ENCODE measurements at places on chromosomes 1 and 21. TPM values are rescaled to one million over a fixed set of nuclear protein-coding genes. Genes with fewer than 3 reads are reported as not detected.
A peak's percentile ranks its signal among the peaks of the same experiment; 100 is the strongest.

MYBPHL gene
- not detected for total RNA-seq

MAEL gene
- total RNA-seq, result not detected

EDARADD gene
- total RNA-seq, result 0.12 TPM

CHI3L2 gene
- total RNA-seq, result 1.2 TPM

ZNF697 gene
- total RNA-seq, result 3.2 TPM

GRCh38 chr1:154970631-154971340 lies at the start of gene SHC1:
Gene SHC1 (minus strand): TSS chr1:154970747. CDS start chr1:154970526, 221 bp downstream.
- DNase-seq, result peak; percentile 98

DNA sequence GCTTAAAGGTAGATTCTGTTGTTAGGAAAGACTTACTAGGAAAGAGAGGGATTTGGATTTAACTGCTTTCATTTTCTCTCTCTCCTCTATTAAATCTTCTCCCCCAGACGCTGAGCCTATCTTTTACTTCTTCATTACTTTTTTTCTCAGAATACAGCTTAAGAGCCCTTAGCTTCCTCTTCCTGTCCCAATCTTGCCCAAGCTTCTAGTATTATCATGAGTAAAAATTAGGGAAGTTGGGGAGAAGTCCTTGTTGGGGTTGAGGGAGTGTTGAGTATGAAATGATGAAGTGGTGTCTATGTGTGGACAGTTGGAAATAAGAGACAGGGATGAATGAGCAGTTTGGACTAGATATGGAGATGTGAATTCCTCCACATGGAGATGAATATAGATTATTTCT lies 35.0 kb downstream of the ACP6 start:
- no peak for DNase-seq

DNA sequence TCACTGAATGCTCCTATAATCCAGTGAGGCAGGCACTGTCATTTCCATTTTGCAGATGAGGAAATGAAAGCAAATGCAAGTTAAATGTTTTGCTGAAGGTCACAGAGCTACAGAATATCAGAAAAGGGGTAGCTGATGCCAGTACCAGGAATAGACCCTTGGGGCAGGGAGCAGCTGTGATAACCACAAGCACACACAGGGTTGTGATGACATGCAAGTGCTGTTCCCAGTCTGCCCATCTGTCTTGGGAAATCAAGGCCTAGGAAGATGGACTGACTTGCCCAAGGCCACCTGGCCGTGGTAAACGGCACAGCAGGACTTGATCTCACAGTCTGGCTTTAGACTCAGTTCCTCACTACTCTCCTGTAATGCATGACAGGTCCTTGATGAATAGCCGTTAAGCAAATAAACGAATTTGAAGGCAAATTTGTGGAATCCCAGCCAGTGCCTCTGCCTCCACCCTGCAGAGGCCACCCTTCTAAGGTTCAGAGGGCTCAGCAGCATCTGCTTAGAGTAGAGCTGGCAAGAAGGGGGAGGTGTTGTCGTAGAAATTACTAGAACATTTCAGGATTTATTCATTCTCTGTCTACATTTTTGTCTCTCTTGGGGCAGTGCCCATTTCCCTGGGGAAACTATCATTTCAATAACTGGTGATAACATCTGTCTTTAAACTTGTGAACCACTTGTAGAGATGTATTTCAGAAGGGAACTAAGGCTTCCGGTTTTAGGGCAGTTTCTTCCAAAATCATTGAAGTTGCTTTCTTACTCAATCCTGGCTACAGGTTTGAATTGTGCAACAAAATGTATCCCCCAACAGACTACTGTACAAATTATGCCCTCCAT lies 53.2 kb upstream of the MRPS6 start:
- DNase-seq, result no peak

GRCh38 chr1:155646307-155646706 lies 36.3 kb downstream of the MSTO1 start:
- no peak for DNase-seq

- no peak for DNase-seq
Observed at GRCh38 chr1:51867479-51868232, 10.9 kb downstream of the NRDC start.

- DNase-seq, result no peak
Observed at GRCh38 chr1:54863267-54863665, 23.7 kb downstream of the DHCR24 start.

- DNase-seq, result no peak
Observed at GRCh38 chr1:33339413-33339812, 18.5 kb upstream of the A3GALT2 start.

GRCh38 chr1:43199093-43199726 lies 27.1 kb downstream of the CFAP57 start:
- DNase-seq, result no peak

GRCh38 chr1:107593501-107594209 lies 371.3 kb downstream of the VAV3 start:
- DNase-seq, result no peak

- DNase-seq, result no peak
Observed at GRCh38 chr1:42938645-42939615, 19.7 kb downstream of the SLC2A1 start.
